ENCODE measurements at places on chromosomes 1 and 21.

DNA sequence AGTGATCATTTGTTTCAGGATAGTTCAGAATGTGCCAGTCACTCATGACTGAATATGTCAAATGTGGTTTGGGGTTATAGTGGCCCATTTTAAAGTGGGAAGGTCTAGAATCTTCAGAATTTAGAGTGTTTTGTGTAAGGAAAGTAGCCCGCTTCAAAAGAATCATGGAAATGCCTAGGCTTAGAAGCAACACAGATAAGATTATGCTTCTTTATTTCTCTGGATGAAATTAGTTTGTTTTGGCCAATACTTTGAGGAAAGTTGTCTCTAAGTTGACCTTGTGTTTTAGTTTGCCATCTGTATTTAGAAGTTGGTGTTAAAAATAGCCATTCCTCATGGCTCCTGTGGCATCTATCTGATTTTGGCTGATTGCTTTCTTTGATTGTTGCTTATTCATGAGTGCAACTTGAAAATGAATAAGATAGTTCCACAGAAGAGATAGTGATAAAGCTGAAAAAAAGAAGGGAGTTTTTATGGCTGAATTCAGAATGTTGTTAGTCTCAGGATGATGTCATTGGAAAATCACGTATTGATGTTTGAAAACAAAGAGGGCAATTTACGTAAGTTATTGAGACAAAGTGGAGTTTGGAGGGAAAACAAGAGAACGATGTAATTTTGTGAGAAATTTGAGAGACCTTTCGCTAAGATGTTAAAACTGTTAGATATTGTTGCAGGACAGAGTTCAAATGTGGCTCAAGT is 71.9 kb downstream of the PLA2G4A start:
- no peak for DNase-seq

- DNase-seq = no peak
These were observed 18.1 kb upstream of the WASF2 start for GRCh38 chr1:27507960-27508665.

DNA sequence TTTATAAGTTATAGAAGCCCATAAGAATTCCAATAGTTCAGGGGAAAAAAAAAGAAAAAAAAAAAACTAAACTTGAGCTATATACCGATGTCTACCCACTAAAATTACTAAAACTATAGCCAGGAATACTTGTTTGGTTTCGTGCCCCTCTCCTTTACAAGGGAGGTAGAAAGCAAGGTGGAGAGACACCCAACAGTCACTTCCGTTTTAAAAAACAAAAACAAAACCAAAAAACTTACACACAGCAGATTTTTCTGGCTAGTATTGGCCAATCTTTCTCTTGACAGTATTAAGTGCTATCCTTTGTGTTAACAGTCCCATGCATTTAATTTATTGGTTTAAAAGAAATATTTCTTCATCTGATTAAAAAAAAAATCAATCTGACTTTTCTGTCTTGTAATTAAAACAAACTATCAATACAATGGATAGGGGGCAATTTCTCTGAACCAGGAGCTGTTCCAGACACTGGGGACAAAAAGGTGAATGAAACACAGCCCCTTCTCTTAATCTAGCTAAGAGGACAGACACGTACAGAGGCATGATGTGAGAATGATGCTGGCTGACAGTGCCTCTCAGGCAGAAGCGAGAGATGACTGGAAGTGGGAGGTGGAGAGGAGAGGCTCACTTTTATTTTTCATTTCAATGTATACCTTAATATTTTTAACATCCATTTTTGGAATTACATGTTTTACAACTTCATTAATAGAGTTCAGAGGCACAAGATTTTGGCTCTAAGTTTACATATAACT is 214.8 kb downstream of the RERE start:
- no peak for DNase-seq

DNA sequence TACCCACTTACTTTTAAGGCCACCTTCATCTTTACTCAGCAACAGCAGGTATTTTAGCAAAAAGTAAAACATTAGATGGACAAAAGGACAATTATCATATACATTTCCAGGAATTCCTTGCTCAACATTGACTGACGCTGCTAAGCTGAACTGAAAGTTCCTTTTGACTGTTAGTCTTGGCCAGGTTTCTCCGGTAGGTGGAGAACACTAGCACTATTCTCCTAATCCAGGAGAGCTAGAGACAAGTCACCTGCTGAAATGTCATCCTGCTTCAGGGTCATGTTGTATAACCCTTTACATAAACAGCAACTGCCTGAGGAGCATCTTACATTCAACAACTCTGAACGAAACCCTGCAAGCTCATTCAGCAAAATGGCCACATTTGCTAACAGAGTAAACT is 109.0 kb upstream of the ESRRG start:
- DNase-seq = no peak

DNA sequence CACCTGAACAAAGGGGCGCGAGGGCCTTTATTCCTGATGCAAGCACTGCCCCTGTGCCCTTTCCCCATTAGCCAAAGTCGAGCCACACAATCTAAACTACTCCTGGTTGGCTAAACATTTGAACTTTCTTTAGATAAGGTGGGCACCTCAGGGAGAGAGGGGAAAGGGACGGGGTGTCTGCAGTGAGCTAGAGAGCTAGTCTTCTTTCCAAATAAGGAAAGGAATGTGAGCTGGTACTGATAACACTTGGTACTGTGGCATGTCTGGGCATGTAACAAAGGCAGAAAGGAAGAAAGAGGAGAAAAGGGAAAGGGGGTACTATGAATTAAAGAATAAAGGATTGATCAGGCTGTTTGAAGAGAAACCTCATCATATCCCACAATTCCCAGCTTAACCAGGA is 62.8 kb downstream of the OVGP1 start:
- no peak for DNase-seq

GRCh38 chr1:36006941-36007500 is 76.1 kb downstream of the AGO3 start:
- DNase-seq = no peak
